ENCODE measurements at places on chromosomes 16 and 17.

DNA sequence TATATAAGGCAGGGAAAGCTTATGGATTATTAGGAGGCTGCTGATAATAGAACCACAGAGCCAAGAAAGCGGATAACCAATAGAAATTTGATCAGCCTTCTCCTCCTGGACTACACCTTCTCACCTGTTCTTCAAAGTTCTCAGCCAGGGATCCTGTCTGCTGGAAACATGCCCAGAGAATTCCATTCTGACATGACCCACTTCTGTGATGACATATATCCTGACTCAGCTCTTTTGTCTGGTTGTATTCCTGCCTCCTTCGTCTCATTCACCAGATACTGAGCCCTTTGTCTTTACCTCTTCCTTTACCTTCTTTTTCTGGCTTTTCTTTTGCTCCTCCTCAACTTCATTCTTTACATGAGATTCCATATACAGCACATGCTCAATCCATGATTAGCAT, 576.1 kb downstream of the CDH11 start:
- DNase-seq, result no peak

DNA sequence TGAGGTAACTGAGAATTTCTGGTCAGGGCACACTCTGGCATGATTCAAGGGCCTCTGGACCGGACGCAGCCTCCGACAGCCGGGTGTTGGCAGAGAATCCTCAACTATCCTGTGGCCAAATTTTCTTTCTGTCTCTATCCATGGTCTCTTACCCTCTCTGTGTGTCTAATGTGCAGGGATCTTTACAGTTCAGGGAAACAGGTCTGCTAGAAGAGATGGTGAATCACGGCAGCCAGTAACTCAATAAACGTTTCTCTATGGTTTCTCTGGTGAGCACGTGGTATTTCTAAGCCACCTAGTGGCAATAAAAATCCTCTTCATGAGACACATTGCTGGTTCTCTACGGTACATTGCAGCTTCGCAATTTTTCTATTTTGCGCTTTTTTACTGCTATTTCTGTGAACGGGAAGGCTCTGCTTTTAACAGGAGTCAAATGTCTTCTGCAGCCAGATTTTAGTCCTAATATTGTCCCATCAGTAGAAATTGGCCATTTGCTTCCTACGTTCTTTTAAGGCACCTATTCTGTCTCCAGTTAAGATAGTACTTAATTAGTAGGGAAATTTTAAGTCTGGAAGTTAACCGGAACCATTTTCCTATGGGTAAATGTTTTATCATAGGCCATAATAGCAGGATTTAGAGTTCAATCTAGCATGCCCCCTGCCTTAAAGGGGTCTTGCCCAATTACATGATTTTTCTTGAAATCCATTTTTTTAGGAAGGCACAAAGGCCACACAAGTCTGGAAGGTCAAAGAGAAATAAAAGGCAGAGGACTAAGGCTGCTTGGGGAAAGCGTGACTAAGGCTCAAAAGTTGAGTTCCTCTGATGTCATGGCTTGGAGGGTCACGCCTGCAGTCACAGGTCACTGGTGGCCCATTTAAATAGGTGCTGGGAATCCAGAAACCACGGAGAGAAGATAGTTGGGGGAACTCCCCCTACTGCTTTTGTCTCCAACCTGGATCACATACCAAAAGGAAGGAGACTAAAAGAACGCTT, 31.5 kb downstream of the QPRT start:
- peak; percentile 48 for DNase-seq

- DNase-seq, result peak; percentile 31
Observed at GRCh38 chr16:67668495-67669157, 2.0 kb downstream of the C16orf86 start.

GRCh38 chr17:75723171-75723930, 2.1 kb downstream of the ITGB4 start:
- no peak for DNase-seq

- no peak for DNase-seq
Observed at GRCh38 chr17:29109477-29110371, 66.8 kb downstream of the PIPOX start.

GRCh38 chr17:28567604-28568003, 3.7 kb downstream of the PIGS start:
- DNase-seq, result no peak

DNA sequence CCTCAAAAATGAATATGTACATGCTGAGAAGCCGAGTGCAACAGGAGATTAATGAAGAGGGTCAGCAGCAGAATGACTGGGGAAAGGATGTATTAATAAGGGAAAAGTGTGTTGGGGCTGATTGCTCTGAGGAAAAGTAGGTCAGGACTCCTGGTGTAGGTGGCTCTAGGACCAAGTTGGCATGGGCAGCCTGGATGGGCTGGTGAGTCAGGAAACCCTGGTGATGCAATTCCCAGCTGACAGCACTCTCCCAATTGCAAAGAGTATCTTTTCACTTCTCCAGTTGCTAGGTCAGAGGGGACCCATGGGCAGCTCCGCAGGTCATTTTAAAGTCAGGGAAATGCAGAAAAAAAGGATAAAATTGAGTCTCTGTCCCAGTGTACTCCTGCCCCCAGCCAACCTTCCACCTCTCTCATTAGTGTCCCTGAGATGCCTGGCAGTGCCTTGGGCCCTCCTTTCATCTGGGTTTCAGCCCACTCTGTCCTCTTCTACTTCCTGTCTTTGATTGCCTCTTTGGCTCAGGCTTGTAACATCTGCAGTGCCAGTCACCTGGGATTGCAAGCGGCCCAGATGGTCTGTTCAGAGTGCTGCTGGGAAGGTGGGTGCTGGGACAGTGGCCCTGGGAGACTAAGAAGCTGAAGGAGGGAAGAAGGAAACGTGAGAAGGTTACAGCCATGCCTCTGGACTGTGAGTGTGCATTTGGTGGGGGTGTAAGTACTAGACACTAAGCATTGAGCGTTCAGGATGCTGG, 2177.2 kb downstream of the TP53TG3F start:
- peak; percentile 26 for DNase-seq

DNA sequence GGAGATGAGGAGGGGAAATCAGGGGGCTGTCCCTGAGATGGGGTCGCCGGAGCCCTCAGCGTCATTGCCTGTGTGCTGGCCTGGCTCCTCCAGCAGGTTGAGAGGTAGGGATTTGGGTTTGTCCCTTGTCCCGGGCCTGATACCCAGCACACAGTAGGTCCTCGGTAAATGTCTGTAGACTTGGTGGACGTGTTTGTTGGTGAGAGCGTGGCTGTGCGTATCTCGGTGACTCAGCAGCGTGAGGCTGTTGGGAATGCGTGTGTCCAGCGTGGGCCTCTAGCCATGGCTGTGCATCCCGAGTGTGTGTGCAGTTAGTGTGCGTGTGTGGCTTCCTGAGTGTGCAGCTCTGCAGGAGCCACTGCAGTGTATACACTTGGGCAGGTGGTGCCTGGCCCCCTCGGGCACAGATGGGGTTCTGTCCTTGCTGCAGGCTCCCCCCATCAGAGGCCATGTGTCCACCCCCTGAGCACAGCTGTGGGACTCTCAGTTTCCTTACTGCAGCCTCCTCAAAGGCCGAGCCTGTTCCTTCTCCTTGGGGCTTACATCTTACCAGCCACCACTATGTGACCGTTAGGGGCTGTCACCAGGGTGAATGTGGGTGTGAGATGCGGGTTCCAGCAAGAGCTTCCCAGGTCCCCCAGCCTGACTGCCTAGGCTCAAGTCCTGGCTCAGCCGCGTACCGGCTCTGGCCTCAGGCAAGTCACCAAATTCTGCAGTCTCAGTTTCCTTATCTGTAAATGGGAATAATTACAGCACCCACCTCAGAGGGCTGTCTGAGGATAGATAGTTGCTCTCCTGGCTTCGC, 5.7 kb downstream of the NECAB2 start:
- no peak for DNase-seq

GRCh38 chr17:7833795-7834541, at the start of gene KDM6B:
KDM6B (plus strand) TSS chr17:7834217; CDS start chr17:7845555, 11,338 bp downstream.
- peak; percentile 98 for DNase-seq

DNA sequence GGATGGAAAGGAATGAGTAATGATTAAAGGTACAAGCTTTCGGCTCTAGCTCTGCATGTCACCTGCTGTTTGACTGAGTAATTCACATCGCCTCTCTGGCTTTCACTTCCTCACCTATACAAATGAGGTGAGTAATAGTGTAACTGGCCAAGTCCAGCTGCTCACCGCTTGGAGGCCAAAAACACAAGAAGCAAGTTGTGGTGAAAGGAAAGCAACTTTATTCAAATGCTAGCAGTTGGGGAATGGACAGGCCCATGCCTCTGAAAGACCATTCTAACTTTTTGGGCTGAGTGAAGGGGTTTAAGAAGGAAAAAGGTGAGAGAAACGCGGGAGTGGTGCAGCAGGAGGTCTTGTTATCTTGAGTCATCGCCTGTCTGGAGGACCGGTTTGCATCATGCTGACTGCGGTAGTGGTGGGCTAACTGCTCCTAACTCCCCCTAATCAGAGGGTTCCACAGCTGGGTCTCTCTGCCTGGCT, 45.7 kb upstream of the CSNK2A2 start:
- DNase-seq, result no peak

DNA sequence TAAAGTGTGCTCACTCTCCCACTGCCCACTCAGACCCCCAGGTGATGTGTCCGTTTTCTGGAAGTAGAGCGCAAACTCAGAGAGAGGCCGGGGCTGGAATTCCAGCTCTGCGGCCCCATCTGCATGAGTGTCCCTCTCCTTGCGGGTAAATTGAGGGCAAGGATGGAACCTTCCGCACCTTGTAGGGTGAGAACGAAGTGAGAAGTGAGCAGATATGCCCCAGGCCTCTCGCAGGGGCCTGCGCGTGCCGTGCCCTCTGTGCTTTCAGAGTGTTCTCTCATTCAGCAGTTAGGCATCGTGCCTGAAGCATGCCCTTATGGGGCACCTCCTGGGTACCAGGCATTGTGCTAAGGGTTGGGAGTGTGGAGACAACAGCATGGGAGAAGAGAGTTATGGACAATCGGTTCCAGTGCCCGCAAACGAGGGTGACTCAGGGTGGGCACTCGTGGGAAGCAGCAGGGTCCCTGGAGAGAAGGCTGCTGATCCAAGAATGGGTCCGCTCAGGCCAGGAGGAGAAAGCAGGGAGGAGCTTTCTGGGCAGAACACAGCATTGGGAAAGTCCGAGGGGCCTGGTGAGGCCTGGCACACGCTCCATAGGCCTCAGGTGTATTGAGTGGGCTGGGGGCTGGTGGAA, 23.8 kb downstream of the CMIP start:
- no peak for DNase-seq

DNA sequence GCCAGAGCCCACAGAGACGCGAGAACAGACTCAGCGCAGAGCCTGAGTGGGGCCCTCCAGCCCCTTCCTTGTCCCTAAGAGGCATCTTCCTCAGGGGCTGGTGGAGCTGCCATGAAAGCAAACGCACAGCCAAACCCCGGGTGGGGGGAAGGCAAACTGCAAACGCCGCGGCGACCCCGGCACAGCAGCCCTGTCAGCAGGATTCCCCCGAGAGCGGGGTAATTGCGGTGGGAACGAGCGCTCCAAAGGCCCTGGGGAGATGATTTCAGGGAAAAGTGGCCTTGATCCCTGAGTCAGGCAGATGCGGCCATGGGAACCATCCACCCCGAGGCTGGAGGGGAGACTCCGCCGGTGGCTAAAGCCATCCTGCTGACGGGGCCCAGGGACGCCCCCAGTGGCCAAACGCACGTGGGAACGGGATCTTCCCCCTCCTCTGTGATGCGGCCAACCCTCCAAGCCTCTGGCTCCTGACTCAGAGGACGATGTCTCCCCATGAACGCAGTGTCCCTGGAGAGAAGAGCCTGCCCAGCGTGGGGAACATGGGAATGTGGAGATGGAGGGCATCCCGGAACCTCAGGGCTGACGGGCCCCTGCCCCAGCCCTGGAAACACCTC, 25.1 kb downstream of the SLC7A5 start:
- DNase-seq, result peak; percentile 21

DNA sequence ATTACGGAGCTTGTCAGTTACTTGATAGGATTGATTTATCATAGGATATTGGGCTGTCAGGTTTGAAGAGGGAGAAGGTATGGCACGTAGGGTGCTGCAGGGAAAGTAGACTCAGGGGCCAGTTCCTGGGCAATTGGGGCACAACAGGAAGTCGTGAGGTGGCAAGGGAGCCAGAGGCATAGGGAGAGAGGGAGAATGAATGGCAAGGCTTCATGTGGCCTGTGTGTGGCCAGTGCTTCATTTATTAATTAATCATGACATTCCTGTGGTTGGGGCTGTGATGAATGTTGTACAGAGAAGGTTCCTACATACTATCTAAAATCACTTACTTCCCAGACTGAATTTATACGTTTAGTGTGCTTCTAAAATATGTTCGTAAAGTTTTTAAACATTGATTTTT, 19.3 kb downstream of the MFSD11 start:
- no peak for DNase-seq

- DNase-seq, result peak; percentile 68
Observed at GRCh38 chr16:58366247-58367031, 25.8 kb upstream of the GINS3 start.

GRCh38 chr17:57130708-57131461, 45.8 kb downstream of the AKAP1 start:
- peak; percentile 94 for DNase-seq

DNA sequence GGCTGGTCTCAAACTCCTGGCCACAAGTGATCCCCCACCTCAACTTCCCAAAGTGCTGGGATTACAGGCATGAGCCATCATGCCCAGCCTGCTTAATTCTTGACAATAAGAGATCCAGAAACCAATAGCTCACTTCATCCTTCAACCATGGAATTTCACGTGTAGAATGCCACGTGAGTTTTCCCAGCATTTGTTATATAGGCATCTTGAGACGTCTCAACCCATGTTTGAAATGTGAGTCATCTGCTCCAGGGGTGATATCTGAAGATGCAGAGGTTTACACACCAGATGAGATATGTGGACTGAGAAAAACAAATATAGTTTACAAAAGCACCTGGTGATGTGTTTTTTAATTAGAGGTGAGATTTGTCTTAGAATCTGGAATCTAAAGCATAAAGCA, 7.1 kb downstream of the TEKT3 start:
- DNase-seq, result no peak

DNA sequence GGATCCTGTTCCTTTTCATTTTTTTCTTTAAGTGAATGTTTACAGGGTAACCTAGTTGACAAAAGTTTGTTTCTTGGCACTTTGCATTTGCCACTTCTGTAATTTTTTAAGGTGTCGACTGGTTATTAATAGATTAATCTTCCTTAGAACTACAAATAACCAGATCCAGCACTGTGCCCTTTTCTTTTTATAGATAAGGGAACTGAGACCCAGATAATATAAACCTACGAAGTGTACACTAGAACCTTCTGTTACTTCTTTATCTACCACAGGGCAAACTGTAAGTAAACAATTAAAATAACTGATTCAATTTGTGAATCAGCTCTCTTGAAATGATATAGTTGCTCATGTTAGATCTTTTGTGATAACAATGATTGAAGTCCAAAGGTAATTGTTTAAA, 55.4 kb downstream of the NLK start:
- no peak for DNase-seq

- DNase-seq, result peak; percentile 98
Observed at GRCh38 chr17:27294689-27295630, 1.0 kb downstream of the WSB1 start.

- DNase-seq, result no peak
Observed at GRCh38 chr16:86573646-86574508, 4.5 kb upstream of the FOXL1 start.
